Fibroblast of skin of left biceps (primary cell): ENCODE measurements at places on chromosomes 7 and 10.

GRCh38 chr7:100364480-100364879 lies 6.6 kb downstream of the PILRB start:
- DNase-seq, result no peak

DNA sequence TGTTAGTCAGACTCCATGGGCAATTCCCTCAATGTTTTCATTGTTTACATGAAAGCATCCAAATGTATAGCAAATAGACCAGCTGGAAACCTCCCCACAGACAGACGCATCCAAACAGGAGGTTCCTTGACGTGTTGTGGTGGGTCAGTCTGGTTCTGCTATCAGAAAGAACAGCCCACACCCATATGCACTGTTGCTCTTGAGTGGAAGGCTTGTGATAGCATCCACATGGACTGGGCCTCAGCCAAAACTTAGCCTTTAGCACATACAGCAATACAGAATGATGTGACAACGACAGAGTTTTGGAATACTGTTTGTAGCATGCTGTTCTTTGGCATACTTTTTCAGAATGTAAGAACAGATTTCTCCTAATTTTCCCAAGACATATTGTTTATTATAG lies 299.2 kb upstream of the ETV1 start:
- no peak for DNase-seq

DNA sequence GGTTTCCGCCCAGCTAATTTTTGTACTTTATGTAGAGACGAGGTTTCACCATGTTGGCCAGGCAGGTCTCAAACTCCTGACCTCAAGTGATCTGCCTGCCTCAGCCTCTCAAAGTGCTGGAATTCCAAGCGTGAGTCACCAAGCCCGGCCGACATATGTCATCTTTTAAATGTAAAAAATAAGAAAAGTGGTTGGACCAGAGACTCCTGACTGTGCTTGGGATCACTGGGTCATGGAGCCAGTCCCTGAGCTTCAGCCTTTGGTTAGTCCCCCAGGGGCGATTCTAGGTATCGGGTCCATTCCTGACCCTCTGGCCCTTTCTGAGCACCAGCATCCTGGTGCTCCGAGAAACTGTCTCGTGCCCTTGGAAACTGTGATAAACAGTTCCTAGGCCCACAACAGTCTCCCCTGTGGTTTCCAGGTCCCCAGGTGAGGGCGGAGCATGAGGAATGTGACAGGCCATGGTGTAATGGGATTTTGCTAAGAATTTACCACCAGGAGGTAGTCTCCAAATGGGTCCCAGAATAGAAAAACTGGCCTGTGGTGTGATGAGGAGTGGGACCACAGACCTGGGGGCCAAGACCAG lies 32.8 kb downstream of the UBTD1 start:
- DNase-seq, result no peak

- DNase-seq, result peak; percentile 38
These were observed 276.9 kb downstream of the CSTF2T start for GRCh38 chr10:51422311-51423120.
